EH (cell line): ENCODE measurements at places on chromosomes 2 and 18.

GRCh38 chr2:233844836-233845235 is 9.5 kb downstream of the HJURP start:
- DNase-seq, result no peak

DNA sequence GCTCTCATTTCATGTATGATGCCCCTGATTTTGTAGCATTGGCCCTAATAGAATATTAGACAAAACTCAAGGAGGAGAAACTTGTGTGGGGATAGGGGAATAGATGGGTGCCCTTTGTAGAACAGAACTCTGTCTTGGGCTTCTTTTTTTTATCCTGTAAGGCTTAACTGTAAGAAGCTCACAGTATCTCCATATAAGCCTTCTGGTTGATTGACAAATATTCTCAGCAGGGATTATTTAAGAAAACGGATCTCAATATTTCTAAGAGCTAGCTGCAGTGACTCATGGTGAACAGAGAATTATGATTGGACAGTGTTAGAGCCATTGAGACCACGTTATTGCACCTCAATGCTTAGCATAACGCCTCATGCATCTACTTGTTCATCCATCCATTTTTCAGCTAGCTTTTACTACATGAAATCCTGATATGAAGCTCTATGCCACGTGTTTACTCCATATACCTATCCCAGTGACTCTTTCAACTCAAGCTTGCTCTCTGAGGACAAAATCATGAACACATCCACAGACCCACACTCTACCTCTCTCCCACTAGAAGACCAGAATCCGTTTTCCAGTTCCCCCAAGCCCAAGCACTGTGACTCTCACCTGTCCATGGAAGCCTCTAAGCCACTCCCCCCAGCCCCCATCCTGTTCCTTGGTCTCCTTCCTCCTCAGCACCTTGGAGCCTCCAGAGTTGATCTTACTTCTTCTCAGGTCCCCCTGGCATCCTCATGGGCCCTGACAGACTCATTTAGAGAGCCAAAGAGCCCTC is 99.2 kb downstream of the BCL2L11 start:
- no peak for DNase-seq

DNA sequence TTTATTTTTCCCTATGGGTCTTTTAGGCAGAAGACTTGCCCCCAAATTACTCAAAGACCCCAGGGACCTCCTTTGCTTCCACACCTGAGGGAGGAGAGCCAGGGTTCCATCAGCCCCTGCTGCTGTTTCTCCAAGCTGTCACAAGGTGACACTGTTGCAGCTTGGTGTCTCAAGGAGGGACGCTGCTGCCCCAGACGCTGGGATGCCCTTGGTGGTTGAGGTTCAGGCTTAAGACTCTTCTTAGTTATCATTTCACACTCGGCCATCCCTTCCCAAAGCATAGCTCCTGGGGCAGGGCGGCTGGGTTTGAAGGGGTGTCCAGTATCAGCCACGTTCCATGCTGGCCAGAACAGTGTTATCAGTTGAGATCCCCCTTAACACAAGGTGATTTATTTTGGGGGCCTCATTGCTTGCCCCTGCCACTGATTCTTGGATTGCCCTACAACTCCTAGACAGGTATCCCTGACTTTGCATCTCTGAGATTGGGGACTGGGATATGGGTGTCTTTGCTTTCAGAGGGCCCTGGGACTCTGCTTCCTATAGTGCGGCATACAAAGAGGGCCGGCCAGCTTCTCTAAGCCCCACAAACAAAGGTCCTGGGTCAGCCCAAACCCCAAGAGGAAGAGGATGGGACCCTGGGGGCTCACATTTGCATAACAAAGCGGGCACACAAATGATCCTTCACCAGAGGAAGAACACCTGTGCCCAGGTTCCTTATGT is 22.7 kb downstream of the GPR55 start:
- peak; percentile 67 for DNase-seq

- no peak for DNase-seq
These were observed 1.8 kb upstream of the CPO start for GRCh38 chr2:206937555-206937954.

DNA sequence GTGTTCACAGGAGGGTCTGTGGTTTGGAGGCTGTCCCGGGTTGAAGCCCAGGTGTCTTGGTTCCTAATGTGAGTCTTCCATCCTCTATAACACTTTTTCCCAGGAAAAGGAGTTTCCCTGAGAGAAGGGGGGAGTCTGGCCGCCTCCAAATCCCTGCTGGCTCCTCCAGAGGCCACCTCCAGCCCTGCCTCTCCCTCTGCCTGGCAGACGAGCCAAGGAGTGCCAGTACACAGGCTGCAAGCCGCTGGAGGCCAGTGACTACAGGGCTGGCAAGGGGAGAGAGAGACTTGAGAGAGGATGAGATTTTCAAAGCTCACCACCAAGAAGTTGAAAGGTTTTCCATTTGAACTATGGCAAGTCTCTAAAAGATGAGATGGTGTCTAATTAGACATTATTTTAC is 154.2 kb upstream of the ID2 start:
- DNase-seq, result no peak

GRCh38 chr2:34096562-34097171 is 497.6 kb upstream of the FAM98A start:
- DNase-seq, result peak; percentile 72

GRCh38 chr18:79849328-79850207 is 51.8 kb downstream of the KCNG2 start:
- DNase-seq, result no peak

DNA sequence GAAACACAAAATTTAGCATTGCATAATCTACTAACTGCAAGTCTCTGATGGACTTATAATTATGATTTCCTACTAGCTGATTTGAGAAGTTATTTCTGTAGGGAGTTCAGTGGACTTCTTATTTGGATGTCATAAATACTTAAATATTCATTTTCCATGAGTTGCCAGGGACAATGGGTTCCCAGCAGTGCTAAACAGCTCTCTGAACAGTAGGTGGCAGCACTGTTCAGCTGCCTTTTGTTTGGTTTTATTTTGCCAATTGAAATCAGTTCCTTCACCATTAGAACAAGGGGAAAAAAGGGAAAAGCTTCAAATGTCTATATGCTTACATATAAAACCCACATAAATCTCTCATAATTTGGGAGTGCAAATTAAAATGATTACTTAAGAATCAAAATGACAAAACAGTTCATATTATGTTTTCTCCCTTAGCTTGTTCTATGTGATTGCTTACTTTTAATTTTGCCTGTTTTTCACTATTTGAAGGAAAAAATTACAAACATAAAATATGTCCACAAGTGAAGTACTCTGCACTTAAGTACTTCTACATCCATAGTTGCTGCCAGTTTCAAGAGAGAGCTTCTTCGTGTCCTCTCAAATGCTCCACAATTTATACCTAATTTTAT is 898.9 kb downstream of the CPS1 start:
- peak; percentile 29 for DNase-seq

GRCh38 chr18:37769826-37770225 is 204.2 kb upstream of the CELF4 start:
- no peak for DNase-seq

DNA sequence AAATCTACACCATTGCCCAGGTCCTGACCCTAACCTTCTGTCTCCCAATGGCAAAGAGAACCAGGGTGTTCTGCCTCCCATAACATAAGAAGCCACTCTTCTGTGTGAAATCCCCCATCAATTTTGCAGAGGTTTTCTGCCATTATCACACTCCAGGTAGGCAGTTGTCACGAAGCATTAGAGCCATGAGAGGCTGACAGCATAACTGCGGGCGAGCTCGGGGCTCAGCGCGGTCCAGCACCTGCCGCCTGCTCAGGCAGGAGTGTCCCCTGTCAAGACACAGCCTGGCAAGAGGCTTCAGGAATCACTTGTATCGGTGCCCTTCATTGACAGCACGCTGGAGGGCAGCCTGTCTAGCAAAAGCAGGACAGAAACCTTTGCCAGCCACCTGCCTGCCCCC is 251.2 kb downstream of the SATB2 start:
- DNase-seq, result no peak

DNA sequence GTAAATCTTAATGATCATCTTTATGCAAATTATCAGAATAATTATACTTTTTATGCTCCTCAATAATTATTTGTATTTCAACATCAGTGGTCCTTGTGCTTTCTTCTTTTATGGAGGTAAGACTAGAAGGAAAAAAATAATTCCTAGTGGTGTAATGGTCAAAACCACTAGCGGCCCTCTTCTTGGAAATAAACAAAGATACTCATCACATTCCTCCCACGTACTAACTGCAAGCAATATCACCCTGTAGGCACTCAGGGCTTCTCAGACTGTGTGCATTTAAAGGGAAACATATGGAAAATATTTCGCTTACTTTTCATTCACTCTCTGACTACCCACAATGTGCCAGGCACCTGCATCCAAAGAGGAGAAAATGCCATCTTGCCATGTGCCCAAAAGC is 263.7 kb downstream of the DOK6 start:
- no peak for DNase-seq

DNA sequence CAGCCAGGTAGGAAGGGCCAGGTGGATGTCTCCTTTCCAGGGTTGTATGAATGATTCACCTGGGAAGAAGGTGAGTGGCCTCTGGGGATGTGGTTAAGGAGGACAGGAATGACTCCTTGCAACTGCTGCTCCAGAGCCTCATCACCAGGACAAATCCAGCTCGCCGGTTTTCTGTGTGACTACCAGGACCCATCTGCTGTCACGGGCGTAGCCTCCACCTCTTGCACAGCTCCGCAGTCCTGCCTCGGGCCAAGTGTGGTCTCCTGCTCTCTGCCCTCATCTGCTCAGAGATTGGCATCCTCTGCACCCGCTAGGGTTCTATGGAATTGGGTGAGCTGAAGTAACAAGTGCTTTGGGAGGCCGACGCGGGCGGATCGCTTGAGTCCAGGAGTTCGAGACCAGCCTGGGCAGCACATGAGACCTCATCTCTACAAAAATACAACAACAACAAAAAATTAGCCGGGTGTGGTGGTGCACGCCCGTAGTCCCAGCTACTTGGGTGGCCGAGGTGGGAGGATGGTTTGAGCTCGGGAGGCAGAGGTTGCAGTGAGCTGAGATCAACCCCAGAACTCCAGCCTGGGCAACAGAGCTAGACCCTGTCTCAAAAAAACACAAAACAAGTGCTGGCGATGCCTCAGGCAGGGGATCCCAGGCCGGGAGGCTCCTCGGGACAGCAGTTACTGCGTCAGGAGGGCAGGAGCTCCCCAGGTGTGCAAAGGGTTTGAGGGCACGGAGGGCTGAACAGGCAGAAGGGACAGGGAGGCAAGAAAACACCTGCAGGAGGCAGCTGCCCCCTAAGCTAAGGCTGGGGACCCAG is 831 bp upstream of the D2HGDH start:
- DNase-seq, result no peak

DNA sequence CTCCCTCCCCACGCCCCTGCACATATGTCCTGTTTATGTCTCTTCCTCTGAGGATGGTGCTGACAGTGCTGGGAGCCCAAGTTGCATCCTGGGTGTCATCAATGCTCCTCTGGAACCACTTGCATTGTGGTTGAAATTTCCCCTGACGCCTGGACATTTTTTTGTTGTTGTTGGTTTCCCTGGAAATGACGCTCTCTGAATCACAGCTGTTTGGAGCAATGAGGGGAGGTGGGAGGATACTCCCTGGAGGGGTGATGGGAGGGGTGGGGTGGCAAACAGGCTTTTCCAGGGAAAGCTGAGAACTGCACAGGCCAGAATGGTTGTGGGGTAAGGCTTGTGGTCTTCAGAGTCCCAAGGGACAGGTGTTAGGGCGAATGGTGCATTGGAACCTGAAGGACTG is 29.6 kb downstream of the CELF4 start:
- no peak for DNase-seq

GRCh38 chr2:239607517-239608191 is 206.8 kb upstream of the HDAC4 start:
- DNase-seq, result no peak

- DNase-seq, result peak; percentile 74
These were observed 521.2 kb upstream of the FANCL start for GRCh38 chr2:58762176-58762781.

- DNase-seq, result no peak
These were observed 77.5 kb downstream of the NCOA1 start for GRCh38 chr2:24568551-24568950.

DNA sequence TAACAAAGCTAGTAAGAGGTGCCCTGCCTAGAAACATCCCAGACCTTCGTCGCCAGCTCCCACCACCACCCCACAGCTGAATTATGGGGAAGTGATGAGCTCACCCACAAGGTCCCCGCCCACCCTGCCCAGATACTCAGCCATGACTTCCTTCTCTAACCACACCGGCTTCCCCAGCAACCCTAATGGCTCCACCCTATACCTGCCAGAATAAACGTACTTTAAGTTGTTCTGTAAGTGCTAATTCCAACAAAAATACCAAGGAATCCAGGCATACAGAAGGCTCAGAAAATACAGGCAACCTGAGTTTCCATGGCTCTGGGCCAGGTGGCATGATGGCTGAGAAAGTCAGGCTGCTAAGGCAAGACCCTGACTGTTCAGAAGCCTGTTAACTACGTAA is 39.1 kb downstream of the TMEM163 start:
- no peak for DNase-seq

DNA sequence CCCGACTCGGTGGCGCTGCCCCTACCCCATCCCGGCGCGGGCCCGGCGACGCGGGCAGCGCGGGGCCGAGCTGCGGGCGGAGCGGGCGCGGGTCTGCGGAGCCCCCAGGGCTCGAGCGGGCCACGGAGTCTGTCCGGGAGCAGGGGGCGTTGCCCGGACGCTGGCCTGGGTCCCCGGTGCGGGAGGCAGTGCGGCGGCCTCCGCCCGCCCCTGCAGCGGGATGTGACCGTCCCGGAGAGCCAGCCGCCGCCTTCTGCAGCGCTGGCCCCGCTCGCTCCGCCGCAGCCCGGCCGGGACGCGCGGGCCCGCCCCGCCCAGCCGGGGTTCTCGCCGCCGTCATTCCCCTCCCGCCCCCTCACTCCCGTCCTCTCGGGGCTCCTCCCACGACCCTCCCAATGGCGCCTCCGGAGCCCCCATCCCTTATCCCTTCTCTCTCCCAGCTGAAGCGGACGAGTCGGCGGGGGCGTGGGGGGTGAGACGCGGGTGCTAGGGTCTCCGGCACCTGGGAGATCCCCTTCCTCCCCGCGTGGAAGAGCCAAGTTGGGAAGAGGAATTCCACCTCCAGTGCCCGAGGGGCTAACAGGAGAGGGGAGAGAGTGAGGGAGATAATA is at the start of gene FNDC4:
Gene FNDC4 (minus strand): TSS at position 257 of the 611 bp plus-strand sequence. CDS start 521 bp downstream, outside the sequence.
- peak; percentile 31 for DNase-seq

DNA sequence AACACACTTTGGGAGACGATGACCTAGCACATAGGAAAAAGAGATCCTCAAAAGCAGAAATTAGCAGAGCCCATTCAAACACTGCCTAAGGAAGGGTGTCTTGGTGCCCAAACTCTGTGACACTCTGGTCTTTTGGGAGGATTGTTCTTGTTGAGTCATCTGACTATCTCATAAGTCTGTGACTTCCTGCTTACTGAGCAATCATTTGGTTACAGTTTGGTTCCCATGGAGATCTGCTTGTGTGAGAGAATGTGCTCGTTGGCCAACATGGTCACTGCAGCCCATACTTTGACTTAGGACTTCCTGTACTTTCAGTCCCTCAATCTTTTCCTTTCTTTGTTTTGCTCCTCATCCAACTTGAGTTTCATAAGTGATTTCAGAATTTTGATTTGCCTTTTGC is 602.9 kb downstream of the NYAP2 start:
- DNase-seq, result peak; percentile 93

GRCh38 chr2:99562516-99562915 is 72.7 kb upstream of the REV1 start:
- DNase-seq, result peak; percentile 74
